ENCODE measurements at places on chromosomes 16 and 17.

- DNase-seq, result peak; percentile 37
Measured at GRCh38 chr16:46691726-46692125, 2.3 kb downstream of the ORC6 start.

DNA sequence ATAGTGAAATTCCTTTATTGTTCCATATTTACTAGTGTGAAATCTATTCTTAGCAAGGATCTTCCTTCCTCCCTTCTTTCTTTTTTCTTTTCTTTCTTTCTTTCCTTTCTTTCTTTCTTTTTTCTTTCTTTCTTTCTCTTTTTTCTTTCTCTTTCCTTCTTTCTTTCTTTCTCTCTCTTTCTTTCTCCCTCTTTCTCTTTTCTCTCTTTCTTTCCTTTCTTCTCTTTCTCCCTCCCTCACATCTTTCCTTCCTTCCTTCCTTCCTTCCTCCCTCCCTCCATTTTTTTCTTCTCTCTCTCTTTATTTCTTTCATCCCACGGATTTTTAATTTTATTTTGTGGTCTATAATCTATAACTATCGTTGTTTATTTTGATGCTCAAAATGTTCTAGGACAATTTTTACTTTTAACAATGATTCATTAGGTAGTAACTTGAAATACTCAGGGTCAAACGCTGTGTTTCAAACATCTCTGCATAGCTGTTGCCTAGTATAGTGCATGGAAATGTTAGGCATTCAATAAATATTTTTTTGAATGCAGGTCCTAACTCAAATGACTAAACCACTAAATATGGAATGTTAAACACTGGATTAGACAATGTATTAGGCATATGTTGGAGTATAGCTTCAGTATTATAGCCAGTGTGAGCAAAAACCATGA is 178.3 kb downstream of the MAP2K6 start:
- DNase-seq, result no peak

DNA sequence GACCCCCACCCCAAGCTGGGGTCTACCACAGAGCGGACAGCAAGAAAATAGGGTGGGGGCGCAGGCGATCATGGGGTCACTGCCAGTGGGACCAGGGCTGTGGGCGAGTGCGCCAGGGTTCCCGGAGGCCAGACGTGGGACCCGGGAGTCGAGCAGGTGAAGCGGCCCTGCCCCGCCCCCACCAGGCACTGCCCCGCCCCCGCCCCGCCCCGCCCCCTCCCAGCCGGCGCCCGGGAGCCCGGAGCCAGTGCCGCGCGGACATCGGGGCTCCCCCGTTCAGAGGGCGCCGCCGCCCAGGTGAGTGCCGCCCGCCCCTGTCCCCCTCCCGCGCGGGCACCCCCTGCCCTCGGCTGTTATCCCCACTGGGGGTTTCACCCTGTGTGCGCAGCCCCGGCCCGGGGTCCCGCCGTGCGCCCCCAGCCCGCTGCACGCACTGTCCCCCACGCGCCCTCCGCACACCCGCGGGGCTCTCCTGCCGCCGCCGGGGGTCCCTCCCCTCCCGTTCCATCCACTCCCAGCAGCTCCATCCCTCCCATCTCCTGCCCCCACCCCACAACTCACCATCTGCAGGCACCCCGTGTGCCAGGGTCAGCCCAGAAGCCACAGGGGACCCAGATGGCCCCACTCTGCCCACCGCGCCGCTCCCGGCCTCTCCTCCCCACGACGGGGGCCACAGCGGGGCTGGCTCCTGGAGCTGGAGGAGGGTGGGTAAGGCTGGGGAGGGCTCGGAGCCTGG is at the start of gene SSTR5:
TSS of gene SSTR5 (plus strand) at position 222 of the 736 bp plus-strand sequence. CDS start 6,122 bp downstream, outside the sequence.
- DNase-seq, result no peak

DNA sequence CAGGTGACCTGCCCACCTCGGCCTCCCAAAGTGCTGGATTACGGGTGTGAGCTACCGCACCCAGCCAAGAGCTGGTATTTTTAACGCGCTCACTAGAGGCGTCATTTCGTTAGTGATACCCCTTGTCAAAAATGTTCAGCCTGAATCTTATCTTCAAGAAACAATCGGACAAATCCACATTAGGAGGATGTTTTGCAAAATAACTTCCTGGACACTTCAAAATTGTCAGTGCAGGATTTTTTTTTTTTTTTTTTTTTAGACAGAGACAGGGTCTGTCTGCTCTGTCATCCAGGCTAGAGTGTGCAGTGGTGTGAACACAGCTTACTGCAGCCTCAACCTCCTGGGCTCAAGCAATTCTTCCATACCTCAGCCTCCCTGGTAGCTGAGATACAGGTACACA is 63.0 kb downstream of the RMI2 start:
- DNase-seq, result no peak

- DNase-seq, result peak; percentile 73
Measured at GRCh38 chr17:7883781-7884386, 4.7 kb upstream of the CHD3 start.

- DNase-seq, result peak; percentile 71
Measured at GRCh38 chr16:89410794-89411309, 79.5 kb downstream of the ANKRD11 start.

DNA sequence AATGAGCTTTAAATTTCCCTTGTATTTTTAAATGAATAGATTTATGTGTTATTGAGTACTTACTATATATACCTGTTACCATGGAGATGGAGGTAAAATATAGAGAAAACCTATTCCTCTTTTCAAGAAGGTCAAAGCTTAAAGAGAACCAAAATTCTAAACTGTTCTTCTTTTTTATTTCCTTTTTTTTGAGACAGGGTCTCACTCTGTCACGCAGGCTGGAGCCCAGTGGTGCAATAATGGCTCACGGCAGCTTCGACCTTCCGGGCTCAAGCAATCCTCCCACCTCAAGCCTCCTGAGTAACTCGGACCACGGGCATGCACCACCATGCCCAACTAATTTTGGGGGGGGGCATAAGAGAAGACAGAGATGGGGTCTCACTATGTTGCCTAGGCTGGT is 25.0 kb upstream of the TMEM97 start:
- no peak for DNase-seq

DNA sequence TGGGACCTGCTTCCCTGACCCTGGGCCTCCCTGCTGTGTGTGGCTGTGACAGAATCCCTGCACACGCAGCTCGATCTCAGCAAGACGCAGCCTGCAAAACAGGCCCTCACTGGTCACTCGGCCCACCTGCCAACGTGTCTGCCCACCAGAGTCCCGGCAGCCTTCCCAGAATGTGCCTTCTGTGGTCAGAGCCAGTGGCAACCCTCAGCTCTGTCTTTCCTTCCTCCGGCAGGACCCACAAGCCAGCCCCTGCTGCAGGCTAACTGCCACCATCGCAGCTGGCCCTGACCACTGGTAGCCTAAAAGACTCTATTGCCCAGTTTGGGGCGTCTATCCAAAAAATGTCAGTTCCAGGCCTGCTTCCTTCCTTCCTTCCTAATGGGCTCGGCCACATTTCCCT is 83.2 kb downstream of the LITAF start:
- DNase-seq, result no peak

DNA sequence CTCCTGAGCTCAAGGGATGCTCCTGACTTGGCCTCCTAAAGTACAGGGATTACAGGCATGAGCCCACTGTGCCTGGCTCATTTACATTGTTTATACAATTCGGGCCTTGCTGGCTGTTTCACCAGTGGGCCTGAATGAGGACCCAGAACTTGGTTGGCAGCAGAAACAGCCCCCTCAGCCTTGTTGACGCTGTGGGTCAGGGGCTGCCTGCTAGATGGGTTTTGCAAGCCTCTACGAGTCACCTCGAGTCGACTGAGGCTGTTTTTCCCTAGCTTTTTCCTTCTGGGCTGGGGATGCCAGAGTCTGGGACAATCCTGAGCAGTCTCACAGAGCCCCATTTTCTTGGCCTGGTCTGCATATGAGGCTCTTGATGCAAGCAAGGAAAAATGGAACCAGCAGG is 16.1 kb downstream of the PPL start:
- DNase-seq, result no peak

GRCh38 chr16:84321932-84322331 is 27.3 kb downstream of the WFDC1 start:
- no peak for DNase-seq

DNA sequence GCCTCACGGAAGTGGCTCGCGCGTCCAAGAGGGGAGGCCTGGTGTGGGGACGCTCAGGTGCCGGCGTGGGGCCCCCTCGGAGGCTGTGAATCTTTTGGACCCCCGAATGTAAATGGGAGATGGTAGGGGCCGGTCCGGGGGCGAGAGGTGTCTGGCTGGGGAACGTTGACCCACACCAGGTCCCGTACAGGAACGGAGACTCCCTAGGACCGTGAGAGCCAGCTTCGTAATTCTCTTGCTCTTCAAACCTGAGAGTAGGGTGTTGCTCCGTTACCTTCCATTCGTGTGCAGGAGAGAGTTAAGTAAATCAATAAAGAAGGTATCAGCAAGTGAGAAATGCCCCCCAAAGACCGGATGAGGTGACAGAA is 481 bp downstream of the LYRM1 start:
- no peak for DNase-seq

DNA sequence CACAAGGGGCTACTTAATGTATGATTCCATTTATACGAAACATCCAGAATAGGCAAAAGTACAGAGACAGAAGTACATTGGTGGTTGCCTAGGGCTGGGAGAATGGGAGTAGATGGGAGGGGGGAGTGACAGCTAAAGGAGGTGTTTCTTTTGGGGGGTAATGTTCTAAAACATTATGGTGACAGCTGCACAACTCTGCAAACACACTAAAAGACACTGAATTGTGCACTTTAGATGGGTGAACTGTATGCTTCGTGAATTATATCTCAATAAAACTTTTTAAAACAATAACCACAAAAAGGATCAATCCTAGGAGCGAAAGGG is 661 bp downstream of the LYRM9 start:
- DNase-seq, result no peak

Measured in activated CD4-positive, alpha-beta T cell treated with anti-CD3 and anti-CD28 coated beads, Interleukin-2, amount 10 ng/mL, durations not matched to agents 24 days and 14 days (primary cell).